ENCODE measurements at places on chromosomes 5 and 9.

DNA sequence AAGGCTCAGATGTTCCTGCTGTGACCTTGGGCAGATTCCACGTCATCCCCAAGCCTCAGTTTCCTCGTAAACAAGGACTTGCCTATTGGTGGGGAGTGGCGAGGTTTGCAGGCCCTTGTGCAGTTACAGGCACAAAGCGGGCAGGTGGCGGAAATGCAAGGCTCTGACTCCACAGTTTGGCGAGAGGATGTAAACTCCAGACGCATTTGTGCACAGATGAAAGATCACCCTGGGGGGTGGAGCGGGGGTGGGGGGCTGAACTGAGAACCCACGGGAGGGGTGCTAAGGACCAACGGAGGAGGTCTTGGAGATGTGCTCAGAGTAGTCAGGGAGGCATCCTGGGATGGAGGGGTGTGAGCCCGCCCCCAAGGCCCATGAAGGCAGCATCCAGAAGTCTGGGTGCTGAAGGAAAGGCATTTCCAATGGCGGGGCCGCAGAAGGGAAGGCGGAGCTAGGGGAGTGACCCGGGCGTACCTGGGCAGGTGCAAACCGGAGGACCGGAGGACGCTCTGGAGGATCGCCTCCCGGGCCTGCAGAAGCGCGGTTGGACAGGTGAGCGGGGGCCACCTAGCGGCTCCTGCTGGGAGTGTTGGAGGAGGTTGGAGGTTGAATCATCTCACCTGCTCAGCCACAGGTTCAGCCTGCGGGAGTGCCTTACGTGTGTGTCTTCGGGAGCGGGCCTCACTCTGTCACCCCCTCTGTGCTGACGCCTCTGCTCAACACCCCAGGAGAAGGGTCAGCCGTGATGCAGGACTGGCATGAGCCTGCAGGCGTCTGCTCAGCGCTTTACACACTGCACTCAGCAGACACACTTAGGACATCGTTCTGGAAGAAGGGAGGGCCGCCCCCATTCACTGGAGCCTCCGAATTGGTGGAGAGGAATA is 1.9 kb upstream of the FIBCD1 start:
- peak; percentile 92 for ATAC-seq

GRCh38 chr9:97406620-97407177 is 5.2 kb upstream of the TDRD7 start:
- no peak for ATAC-seq

GRCh38 chr5:137282216-137282615 is 216.9 kb downstream of the SPOCK1 start:
- ATAC-seq = no peak

- no peak for ATAC-seq
Measured at GRCh38 chr9:35002623-35003022, 13.1 kb downstream of the DNAJB5 start.

DNA sequence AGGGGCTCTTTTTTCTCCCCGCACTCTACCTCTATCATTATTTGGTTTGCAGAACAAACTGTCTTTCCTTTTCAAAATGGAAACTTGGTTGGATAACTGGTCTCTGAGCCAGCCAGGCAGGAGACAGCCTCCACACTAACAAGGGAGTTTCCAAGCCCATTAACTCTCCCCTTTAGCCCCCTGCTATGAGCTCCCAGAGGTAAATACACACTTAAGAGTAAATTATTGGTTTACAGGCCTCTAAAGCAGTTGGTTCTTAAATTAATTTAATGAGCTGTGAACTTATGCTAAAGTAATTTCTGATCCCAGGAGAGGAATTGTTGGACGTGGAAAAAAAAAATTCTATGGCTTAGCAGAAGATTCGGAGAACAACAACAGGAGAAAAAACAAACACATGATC is 30.3 kb downstream of the EPB41L4A start:
- no peak for ATAC-seq

- ATAC-seq = peak; percentile 4
Measured at GRCh38 chr5:76404223-76405211, 1.4 kb downstream of the IQGAP2 start.

- ATAC-seq = no peak
Measured at GRCh38 chr9:96417661-96418082, 498 bp downstream of the ZNF367 start.

- peak; percentile 44 for ATAC-seq
Measured at GRCh38 chr5:134003817-134004625, 754 bp downstream of the VDAC1 start.

DNA sequence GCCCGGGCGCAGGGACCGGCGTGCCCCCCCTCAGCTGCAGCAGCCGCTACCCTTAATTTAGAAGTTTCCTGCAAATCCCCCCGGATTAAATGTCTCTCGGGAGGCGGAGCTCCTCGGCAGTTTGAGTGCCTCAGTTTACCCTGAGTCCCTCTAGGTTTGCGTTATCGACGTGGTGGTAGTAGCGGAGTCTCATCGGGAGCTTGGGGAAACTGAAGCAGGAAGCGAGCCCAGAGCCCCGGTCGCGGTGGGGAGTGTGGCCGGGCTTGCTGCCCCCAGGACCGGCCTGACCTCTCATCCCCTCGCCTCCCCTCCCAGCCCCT is 529 bp upstream of the TPM2 start:
- peak; percentile 31 for ATAC-seq

- no peak for ATAC-seq
Measured at GRCh38 chr5:179533907-179534306, 16.4 kb upstream of the RUFY1 start.

DNA sequence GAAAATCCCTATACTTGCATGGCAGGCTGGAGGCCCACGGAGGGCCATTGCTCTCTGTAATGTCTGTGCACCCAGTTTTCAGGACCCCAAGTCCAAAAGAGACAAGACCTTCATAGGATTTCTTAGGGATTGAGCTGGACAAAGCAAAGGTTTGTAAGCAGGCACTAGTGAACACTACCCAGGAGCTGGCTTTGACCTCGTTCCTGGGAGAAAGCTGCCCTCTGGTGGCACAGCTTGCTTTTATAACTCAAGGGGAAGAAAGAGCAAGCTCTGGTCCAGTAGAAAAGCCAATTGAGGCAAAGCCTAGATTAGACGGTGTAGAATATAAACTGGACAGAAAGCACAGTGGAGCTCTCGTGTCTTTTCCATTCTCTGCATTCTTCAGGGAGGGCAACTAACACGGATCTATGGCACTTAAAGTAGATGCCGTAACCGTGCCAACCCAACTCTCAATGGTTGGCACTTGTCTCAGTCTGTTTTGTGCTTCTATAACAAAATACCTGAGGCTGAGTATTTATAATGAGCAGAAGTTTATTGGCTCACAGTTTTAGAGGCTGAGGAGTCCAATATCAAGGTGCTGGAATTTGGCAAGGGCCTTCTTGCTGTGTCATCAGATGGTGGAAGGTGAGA is 7.9 kb downstream of the GABRP start:
- peak; percentile 60 for ATAC-seq

- peak; percentile 13 for ATAC-seq
Measured at GRCh38 chr5:143126174-143127019, 277.1 kb downstream of the NR3C1 start.

GRCh38 chr9:112764344-112764743 is 13.8 kb downstream of the SNX30 start:
- no peak for ATAC-seq

- no peak for ATAC-seq
Measured at GRCh38 chr5:124199893-124200292, 546.5 kb downstream of the ZNF608 start.

DNA sequence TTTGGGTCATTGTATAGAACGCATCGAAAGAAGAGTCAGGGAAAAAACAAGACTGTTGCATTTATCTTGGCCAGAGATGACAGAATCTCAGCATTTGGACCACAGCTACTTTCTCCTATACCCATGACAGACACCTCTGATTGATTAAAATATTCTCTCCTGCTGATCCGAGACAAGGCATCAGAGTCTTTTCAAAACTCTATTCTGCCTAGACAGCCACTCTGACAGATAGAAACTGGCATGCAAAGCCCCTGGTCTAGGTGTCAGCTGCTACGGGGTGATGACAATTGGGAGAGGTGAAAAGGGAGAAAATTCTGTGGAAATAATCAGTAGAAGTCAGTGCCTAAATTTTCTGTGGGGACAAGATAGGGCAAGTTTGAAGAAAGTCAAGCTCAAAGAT is 152.2 kb downstream of the PIK3R1 start:
- ATAC-seq = no peak

GRCh38 chr5:135208903-135209721 is 175.1 kb upstream of the PITX1 start:
- ATAC-seq = peak; percentile 48

DNA sequence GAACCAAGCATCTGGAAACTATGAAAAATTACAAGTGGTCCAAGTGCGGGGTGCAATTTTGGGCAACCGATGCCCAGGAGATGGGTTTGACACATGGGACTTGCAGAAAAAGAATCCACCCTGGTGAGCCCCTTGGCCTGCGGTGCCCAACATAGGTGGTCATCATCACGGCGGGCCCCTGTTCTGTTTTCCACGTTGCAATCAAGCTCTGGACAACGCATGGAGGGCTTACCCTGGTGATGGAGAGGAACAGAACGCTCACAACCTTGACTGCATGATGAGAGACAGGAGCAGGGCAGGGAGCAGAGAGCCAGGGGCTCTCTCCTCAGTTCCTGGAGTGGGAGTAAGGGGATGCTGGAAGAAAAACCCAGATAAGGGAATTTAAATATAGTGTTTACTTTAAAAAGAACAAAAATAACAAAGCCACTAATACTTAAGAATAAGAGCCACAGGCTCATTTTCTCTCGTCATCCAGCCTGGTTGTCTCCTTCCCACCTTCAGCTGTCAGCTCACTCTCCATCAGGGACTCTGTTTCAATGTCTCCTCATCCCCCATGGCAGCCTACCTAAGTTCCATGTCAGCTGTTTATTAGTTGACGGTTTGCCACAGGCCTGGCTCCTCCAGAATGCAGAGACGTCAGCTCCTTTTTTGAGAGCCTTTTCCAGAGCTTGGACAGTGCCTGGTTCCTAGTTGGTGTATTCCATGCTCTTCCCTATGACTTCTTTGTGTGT is 172.1 kb downstream of the GADD45G start:
- ATAC-seq = no peak

DNA sequence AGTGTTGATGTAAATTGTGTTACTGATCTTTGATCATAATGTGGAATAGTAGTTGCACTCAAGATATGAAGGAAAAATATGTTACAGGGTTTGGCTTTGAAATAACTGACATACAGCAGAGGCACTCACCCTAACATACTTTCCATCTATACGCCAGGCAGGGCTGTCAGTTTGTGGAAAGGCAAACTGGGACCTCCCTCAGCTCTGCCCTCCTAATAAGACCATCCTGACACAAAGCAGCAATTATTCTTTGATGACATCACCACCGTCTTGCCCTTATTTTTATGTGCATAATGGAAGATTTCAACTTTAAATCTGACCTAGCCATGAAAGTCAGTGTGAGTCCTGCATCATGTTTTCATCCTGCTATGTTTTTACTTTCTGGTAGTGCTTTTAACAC is 42.9 kb downstream of the ITGA1 start:
- ATAC-seq = no peak

GRCh38 chr9:14992516-14992915 is 82.3 kb upstream of the FREM1 start:
- ATAC-seq = no peak

DNA sequence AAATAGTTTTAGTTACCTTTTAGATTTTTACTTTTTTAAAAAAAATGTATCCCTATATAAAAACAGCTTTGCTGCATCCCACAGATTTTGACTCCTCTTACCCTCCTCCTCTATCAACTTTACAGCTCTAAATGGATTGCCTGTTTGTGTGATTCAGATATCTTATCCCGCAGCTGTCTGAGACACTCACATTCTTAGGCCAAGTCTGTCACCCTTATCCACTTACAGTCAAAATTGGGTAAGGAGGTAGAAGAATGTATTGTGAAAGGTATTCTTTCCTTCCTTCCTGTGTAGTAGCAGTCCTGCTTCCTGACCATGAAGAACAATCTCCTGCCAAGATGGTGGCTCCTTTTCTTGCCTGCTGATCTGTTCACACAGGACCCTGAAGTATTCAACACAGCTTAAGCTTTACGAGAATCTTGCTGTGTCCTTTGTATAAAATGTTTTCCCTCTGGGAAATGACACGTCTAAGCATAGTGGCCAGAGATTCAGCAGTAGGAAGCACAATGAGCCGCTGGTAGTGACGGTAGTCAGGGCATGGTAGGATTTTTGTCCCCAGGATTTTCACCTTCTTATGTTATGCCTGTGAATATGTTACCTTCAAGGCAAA is 67.7 kb upstream of the ST8SIA4 start:
- ATAC-seq = no peak

DNA sequence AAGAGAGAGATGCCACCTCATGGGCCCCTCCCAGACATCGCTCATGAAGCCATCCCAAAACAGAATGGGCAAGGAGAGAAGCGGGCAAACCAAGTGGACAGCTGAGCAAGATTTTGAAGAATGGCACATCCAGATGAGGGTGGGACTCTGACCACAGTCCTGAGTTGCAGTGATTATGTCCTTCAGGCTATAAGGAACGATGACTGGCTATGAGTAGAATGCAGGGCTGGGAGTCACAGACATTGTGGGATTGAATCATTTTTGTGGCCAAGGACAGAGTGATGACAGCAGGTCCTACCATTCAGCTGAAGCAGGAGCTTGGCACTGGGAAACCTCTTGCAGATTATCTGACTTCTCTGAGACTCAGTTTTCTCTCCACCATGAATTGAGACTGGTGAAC is 245.7 kb upstream of the SLC30A5 start:
- ATAC-seq = no peak

DNA sequence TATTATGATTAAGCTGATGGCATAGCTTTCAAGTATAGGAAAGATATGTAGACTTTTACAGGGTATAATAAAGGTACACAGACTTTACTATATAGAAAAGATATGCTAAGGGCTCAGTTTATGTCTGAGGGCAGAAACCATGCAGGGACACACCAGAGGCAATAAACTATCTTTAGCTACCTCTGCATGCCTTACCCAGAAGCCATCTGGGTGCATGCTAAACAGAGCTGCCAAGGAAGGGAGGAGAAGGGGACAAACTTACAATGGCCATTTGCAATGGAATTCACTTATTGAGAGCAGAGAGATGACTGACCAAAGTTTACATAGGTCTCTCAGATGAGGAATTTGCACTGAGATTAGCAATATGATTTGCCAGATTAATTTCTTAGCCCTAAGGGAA is 143.1 kb upstream of the NR4A3 start:
- ATAC-seq = no peak

- ATAC-seq = no peak
Measured at GRCh38 chr5:133475986-133476385, 136.4 kb downstream of the FSTL4 start.

- ATAC-seq = no peak
Measured at GRCh38 chr5:7837403-7837802, 13.5 kb downstream of the CFAP90 start.

- ATAC-seq = peak; percentile 88
Measured at GRCh38 chr5:157312492-157312891, 46.6 kb downstream of the CYFIP2 start.

- no peak for ATAC-seq
Measured at GRCh38 chr5:124995421-124995820, 249.0 kb upstream of the ZNF608 start.

DNA sequence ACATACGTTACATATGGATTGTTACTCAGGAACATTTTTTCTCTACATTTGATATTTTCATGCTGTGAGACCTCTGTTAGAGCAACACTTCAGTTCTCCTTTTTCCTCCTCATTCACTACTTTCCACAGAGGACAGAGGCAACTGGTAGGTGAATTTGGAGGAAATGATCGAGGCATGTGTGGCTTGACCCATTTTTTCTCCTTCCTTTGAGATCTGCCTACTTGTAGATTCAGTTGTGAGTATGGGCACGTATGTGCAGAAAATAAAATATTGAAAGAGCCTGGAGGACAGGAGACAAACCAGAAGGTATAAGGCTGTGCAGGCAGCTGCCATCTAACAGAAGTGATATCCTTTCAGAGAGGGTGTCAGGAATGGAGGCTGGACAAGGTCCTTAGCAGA is 19.2 kb upstream of the KIF2A start:
- ATAC-seq = no peak

Measured in esophagus mucosa (tissue), 1 donor.